ENCODE measurements at places on chromosomes 7 and 10. TPM values are rescaled to one million over a fixed set of nuclear protein-coding genes. Genes with fewer than 3 reads are reported as not detected.

- no peak for DNase-seq
Measured at GRCh38 chr7:13508586-13508985, 480.9 kb downstream of the ETV1 start.

DNA sequence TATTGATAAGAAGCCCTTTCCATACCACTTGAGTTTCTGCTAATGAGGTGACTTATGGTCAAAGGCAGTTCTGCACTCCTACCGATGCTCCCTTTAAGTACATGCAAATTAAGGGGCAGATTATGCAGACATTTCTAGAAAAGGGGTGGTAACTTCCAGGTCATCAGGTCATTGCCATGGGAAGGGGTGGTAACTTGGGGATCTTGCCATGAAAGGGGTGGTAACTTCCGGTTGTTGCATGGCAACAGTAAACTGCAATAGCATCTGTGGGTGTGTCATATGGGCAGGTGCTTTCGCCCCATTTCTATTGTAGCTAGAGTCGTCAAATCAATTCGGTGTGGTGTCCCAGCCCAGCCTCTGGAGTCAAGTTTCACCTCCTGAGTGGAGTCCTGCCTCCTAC lies 150.9 kb downstream of the UBE2H start:
- DNase-seq: no peak

Gene GTF2IRD1
- total RNA-seq: 5.0 TPM

Gene EFCAB10
- not detected for total RNA-seq

Gene SPAM1
- not detected for total RNA-seq

Gene DYNC1I1
- total RNA-seq: not detected

DNA sequence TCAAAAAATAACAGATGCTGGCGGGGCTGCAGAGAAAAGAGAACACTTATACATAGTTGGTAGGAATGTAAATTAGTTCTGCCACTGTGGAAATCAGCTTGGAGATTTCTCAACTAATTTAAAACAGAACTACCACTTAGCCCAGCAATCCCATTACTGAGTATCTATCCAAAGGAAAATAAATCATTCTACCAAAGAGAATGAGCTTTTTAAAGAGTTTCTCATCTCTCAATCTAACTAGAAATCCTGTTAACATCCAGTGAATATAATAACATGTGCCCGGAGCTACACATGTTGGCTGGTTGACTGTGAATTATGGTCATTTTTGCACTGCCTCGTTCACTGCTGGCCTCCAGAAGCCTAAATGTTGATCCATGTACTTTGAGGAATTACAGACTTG lies 39.3 kb downstream of the BET1 start:
- DNase-seq: no peak

- DNase-seq: peak; percentile 71
Measured at GRCh38 chr7:93092757-93093370, 24.9 kb downstream of the SAMD9 start.

Gene TFPI2
- total RNA-seq: 48.9 TPM

DNA sequence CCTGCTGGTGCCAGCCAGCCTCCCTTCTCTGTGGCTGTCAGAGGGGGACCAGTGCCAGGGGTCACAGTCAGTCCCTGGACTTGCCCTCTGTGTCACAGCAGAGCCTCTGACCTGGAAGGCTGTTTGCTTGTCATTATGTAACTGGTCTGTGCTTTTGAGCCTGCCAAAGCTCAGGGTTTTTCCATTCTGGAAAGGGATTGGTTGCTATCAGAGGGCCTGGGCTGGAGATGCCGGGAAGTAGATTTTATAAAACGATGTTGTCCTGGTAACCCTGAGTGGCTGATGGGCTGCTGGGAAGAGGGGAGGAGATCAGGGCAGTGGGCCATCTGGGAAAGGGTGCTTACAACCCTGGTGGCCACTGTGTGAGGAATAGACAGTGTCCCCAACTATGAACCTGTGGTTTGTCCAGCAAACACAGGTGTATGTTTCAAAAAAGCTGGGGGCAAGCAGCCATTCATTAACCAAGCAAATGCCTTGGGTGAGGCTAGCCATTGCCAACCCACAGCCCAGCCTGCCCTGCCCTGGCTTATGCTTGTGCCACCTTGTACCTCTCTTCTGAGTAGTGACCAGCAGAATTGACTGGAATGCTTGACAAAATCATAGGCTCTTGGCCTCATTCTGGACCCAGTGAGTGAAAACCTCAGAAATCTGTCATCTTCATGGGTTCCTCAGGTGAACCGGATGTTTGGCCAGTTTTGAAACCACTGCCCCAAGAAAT lies 21.6 kb downstream of the SFTPD start:
- DNase-seq: no peak

DNA sequence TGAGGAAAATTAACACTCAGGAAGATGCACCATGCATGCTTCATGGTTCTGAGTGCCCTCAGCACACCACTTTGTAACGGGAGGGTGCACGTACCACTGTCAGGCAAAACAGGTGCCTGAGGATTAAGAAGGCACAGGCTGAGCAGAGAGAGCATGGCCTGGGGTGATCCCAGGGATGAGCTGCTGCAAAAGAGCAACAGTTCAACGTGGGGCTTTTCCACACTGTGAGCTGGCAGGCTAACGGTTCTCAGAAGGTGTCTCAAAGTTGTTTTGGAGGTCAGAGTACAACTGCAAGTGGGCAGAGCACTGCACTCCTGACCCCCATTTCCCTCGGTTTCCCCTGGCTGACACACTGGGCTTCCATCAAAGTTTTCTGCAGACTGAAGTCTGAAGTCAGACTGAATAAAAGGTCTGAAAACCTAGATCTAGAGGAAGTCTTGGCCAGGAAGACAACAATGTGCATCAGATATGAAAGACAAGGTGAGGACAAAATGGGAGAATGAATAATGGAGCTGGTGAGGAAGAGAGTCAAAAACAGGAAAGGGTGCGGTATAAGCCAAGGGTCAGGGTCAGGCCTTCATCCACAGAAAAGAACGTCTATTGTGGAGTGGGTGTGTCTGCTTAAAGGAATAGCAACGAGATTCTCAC lies 20.5 kb downstream of the ZNF438 start:
- no peak for DNase-seq

Gene UNCX
- not detected for total RNA-seq

GRCh38 chr10:119377451-119377957 lies 165.0 kb downstream of the RGS10 start:
- DNase-seq: no peak

Gene RASSF4
- 5.9 TPM for total RNA-seq

- DNase-seq: no peak
Measured at GRCh38 chr7:20151708-20152456, 65.3 kb downstream of the MACC1 start.

DNA sequence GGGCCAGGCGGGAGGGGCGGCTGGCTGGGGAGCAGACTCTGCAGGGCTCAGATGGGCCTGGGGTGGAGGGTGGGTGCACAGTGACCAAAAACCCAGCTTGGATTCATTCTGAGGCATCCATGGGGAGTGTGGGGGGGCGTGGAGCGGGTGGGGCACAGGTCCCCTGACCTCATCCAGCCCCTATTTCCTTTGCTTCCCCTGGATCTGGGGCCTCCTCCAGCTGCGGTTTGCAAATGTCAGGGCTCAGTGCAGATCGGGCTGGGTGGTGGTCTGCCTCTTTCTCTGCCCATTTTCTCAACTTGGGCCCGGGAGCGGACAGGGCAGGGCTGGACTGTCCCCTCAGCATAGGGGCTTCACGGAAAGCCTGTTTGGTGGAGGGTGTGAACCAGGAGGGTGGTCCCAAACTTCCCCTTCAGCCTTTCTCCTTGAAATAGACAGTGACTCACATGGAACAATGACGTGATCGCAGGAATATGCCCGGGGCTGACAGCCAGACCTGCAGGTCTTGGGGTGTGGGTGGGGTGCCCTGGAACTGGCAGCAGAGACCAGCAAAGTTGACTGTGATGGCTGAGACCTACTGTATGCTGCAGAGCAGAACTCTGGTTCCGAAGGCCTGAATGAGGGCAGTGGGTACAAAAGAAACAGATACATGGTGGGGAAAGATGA lies 72.9 kb upstream of the PODXL start:
- peak; percentile 66 for DNase-seq

- no peak for DNase-seq
Measured at GRCh38 chr7:18165166-18165565, 137.5 kb upstream of the PRPS1L1 start.

DNA sequence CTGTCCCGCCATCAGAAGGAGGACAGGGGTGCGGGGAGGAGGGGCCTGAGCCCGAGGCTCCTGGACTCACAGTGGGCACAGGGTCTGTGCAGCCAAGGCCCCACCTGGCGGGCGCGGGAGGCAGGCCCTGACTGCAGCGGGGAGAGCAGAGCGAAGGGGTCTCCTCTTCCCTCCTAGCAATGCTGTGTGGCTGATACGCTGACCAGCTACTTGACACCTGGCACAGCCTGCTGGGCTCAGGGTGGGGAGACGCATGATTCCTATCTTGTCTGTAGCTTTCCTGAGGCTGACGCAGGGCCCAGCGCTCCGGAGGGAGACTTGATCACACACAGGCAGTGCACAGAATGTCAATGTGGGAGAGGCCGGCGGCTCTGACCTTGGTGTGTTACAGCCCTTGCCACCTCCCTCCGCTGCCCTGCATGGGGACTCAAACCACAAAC lies 174.9 kb downstream of the ELFN1 start:
- no peak for DNase-seq

DNA sequence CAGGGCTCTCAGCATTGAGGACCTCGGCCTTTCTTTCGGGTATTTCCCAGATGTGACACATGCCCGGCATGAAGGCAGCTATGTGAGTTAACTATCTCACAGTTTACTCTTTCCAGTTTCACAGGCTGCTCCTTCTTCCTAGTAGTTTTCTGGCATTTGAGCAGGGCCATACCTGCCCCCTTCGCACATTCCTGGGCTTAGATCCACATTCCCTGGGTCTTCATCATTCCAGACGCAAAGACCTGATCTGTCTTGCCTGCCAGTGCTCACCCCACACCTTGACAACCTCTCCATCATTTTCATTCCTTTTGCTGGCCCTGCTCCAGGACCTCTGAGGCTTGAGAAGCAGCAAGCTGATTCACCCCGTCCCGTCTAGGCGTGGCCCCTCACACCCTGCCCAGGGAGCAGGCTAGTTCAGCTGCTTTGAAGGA lies 227.5 kb downstream of the WDR11 start:
- DNase-seq: no peak

GRCh38 chr7:35704261-35704660 lies 9.3 kb upstream of the HERPUD2 start:
- DNase-seq: no peak

DNA sequence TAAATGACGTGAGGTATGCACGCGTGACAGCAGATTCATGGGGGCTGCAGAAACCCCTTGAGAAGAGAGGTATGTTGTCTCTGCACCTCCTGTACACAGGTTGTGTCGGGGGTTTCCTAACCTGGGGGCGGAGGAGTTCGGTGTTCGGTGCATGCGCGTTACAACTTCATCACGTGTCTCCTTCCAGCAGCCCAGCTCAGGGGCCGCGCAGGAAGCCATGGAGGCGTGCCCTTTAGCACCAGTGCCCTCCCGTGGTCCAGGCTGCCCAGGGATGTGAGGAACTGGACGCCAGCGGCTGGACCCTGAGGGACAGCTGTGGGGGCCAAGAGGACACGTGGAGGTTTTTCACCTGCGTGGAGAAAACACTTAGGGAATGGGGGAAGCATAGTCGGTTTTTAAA lies 186.4 kb downstream of the EBF3 start:
- DNase-seq: no peak

Gene AUTS2
- total RNA-seq: 1.4 TPM

GRCh38 chr10:119470920-119471702 lies 71.4 kb downstream of the RGS10 start:
- DNase-seq: no peak

DNA sequence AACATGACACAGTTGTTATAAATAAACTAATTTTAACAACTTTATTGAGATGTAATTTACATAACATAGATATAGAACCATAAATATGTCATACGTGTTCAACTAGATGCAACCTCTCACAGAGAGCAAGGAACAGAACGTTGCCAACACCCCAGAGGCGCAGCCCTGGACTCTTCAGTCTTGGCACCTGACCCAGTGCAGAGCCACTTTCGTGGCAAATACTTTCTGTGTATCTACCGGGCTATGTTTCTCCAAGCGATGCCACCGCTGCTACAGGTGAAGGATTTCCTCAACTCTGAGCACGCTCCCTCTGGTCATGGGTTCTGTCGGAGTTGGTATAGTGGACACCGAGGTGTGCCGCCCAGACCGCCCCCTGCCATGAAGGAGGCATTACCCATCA lies 57.4 kb downstream of the TEX36 start:
- no peak for DNase-seq

DNA sequence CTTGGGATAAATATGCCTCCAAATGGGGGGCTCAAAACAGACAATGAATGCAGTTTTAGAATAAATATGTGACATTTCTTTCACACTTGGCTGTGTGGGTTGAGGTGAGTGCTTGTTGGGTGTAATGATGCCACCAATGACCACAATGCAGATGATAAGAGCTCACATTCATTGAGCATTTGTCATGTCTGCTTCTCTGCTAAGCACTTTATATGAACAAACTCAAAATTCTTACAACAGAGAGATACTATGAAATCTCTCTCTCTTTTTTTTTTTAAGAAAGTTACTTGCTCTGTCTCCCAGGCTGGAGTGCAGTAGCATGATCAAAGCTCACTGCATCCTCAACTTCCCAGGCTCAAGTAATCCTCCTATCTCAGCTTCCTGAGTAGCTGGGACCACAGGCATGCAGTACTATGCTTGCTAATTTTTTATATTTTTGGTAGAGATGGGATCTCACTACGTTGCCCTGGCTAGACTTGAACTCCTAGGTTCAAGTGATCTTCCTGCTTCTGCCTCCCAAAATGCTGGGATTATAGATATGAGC lies 185.4 kb downstream of the JCAD start:
- peak; percentile 46 for DNase-seq

GRCh38 chr10:20890009-20890408 lies 7.1 kb downstream of the NEBL start:
- DNase-seq: no peak

DNA sequence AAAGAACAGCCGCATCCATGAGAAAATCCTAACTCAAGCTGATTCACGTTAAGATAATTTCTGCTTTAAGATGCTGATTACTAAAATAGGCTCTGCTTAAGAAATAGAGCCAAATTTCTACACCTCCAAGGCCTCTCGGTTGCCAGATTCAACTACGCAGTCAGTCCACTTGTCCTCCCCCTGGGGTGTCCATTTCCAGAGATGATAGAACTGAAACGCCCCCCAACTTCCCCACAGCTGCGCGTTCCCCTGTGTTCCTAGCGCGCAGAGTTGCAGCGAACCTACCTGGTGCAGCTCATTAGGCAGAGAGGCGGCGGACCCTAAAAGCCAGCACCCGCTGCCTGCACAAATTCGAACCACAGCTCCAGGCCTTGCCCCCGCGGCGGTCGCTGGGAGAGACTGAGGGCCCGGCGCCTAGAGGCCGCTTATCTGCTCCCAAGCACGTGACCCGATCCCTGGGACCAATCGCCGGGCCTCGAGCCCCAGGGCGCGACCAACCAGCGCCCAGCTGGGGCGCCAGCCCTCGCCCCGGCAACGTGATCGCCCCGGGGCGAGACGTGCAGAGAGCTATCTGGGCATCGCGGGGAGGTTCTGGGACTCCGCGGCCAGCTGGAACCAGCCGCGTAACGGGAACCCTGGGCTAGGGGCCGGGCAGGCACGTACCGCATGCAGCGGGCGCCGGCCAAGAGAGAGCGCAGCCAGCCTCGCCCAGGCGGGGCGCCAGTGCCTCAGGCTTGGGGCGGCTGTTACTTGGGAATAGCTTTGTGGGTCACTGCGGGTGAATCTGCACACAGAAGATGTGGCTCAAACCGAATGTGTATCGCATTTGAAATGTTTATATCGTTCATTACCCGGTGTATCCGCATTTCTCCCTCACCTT lies at the start of gene PPP1R3C:
Gene PPP1R3C, minus strand, starts transcription at position 401 of the 880 bp plus-strand sequence. Its CDS starts 102 bp downstream, at position 299.
- DNase-seq: peak; percentile 92

Gene AIMP2
- total RNA-seq: 58.6 TPM

- DNase-seq: no peak
Measured at GRCh38 chr10:662686-663465, 26.6 kb downstream of the DIP2C start.

Data from IMR-90 (cell line).